ENCODE measurements at places on chromosomes 7 and 10. TPM values are rescaled to one million over a fixed set of nuclear protein-coding genes. Genes with fewer than 3 reads are reported as not detected.

GRCh38 chr7:157609516-157609915 lies 272.7 kb downstream of the DNAJB6 start:
- no peak for DNase-seq

DNA sequence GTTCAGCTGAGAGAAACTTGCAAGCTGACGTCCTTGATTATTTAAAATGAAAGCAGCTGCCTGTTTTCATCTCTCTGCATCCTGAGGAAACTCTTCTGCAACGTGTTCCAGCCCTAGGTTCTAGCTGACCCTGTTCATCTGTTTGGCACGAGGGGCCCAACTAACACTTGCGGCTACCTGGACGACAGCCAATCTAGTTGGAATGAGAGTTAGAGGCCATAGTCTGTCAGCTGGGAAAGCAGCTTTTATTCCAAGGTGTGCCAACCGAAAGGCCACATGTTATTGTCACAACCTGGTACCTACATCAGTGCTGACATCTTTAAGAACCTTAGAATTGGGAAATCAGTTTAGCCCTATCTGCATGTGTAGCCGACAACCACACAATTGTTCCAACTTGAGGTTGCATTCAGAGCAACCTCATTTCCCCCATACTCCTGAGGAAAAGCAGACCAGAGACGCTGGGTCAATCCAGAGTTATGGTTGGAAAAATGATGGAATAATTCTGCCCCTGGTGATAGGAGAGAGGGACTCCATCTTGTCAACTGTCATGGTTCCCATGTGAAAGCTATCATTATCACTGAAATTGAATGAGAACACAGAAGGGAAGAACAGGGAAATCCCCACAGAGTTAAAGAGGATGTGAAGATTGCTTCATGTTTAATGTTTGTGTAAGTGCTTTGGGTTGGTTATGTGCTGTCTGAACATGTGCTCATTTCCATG lies 121.6 kb downstream of the EGFR start:
- no peak for DNase-seq

Gene RPEL1
- total RNA-seq: not detected

- DNase-seq: no peak
Measured at GRCh38 chr10:31153692-31154091, 122.0 kb upstream of the ZNF438 start.

GRCh38 chr10:5977471-5978229 lies at the start of gene IL15RA:
IL15RA (minus strand) TSS chr10:5977543; CDS start chr10:5977492, 51 bp downstream.
- DNase-seq: peak; percentile 83

- no peak for DNase-seq
Measured at GRCh38 chr7:106345421-106346166, 60.8 kb upstream of the NAMPT start.

GRCh38 chr10:24343686-24344085 lies 134.7 kb downstream of the KIAA1217 start:
- no peak for DNase-seq

DNA sequence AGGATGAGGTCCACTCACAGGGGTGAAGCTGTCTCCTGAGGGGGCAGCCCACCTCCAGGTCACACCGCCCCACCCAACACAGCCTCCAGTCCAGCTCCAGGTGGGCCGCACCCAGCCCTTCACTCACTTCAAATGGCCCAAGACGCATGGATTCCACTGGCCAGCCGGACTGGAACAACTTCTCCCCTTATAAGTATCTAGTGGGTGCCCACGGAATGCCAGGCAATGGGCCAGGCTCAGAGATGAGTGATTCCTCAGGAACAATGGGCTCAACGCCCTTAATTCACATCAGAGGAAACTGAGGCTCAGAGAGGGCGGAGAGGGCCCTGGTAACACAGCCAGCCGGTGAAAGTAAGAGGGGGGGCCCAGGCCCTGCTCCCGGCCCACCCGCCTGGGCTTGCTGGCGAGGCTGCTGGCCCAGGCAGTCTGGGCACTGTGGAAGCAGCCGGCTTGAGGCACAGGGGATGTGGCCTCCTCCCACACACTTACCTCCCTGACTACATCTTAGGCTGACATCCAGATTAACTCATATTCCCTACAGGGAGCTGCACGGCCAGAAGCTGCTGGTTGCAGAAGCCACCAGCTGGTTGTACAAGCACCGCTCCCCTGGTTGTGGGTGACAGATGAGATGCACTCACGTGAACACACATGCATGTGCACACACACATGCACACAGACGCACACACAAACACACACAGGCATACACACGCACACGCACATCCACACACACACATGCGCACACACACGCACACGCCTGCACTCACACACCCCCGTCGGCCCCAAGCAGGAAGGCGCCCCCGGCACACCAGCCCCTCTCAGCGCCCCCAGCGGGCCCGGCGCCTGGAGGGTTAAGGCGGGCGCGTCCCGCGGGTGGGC lies 1.0 kb upstream of the FAM20C start:
- DNase-seq: peak; percentile 81

GRCh38 chr10:29671968-29672367 lies 37.2 kb upstream of the SVIL start:
- no peak for DNase-seq

DNA sequence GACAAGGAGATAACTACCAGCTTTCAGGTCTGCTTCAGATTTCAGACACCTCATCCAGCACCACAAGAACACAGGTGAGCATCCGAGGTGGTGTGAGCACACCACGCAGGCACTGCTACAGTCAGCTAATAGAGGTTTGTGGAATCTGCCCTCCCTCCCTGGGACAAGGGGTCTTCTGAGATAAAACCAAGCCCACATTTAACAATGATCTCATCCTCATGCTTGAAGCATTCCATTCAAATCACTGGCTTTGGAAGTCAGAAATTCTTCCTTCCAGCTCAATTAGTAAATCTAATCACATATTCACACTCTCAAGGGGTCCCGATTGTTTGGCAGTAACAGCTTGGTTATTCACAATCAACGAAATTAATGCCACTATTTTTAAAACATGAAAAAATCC lies 331.4 kb downstream of the ELMO1 start:
- no peak for DNase-seq

GRCh38 chr7:80935991-80936780 lies 17.3 kb upstream of the SEMA3C start:
- no peak for DNase-seq

DNA sequence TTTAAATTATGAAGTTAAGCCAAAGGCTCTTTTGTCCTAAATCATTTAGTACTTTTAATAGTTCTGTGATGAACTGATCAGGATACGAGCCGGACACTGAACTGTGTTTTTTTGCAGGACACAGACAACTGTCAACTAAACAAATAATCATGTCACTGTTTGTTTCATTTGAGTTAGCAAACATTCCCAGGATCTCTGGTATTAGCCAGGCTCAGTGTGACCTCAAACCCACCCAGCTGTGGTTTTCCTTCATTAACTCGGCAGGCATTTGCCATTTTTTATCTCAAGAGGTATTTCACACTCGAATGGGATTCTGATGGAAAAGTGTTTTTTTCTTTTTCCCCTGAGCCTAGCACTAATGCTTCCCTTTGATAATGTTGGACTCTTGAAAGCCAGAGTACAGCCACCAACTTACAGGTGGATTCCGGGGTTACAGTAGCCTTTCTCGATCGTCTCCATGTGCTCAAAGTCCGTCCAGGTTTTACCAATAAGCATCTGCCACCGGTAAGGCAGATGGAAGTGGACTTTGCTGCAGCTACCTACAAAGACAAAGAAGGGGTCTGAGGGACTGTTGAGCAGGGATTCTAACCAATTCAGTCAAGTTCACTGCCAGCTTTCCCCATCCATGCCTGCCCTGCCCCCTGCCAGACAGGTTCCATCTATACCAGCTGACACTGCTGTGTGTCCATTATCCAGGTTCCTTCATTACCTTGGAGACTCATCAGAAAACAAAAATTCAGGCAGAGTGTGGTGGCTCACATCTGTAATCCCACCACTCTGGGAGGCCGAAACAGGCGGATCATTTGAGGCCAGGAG lies 33.4 kb downstream of the ZC3HAV1 start:
- no peak for DNase-seq

DNA sequence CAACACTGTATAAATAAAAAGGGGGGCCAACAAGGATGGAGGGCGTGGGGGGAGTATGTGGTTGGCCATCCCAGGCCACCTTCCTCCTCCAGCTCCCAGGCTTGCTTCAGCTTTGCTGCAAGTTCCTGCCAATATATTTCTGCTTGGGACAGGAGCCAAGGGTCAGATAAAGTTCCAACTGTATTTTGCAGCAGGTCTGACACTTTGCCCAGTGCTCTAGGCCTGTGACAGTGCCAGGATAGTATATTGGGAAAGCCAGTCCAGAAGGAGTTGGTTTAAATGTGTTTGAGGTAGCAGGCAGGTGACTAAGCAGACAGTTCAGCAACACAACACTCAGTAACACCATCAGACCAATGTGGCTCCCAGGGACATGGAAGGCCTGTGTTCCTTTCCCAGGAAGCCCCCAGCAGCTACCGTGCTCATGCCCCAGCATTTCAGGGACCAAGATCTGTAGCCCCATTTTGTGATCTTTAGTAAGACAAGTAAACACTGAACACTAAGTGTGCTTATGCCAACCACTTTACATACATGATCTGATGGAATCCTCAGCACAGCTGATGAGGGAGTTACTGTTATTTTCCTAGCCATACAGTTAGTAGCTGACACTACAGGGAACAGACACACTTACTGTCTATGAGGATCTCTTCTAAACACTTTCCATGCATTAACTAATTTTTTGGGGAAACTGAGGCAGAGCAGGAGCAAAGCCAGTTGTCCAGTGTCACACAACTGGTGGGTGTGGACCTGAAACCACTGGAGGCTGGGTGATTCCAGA lies 38.9 kb downstream of the DNAJB12 start:
- peak; percentile 84 for DNase-seq

DNA sequence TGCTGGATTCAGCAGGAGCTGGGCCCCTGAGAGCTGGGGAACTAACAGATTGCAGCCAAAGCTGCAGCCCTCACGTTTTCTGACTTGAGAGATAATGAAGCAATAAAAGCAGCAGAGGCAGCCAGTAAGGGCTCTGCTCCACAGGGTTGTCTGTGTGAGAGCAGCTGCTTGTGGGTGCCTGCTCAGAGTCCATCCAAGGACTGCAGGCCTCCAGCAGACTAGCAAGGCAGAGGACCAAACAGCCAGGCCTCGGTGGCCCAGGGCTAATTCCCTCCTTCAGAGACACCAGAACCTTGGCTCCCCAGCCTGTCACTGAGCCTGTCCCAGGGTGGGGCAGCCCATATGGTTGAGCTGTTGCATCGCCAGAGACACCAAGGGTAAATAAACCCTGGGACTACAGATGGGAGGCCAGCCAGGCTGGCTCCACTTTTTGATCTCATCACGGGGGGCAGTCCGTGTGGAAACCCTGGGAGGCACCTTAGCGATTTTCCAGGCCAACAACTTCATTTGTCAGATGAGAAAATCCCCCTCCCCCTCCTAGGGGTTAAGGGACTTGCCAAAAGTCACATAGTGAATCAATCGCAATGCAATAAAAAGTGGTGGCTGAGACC lies 229.2 kb downstream of the WDR11 start:
- peak; percentile 63 for DNase-seq

- no peak for DNase-seq
Measured at GRCh38 chr10:93515071-93516005, 18.9 kb downstream of the CEP55 start.

- DNase-seq: no peak
Measured at GRCh38 chr7:144725070-144725469, 110.8 kb downstream of the TPK1 start.

DNA sequence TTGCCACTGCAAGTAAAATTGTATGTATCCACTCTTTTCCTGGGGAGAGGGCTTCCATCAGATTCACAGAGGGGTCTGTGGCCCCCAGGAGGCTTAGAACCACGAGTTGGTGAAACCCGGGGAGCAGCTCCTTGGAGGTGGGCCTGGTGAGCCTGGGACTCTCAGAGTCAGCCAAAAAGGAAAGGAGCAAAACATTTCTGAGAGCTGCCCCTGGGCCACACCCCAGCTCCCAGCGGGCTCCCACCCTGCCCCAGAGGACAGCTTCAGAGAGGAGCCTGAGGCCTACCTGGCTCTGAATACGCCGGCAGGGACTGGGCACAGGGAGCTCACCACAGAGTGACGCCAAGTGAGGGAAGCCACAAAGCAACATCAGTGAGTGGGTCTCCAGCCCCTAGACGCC lies 56.9 kb downstream of the SH3PXD2A start:
- no peak for DNase-seq

- no peak for DNase-seq
Measured at GRCh38 chr10:4183761-4184261, 398.8 kb upstream of the KLF6 start.

- peak; percentile 80 for DNase-seq
Measured at GRCh38 chr10:30529373-30529998, 95.5 kb downstream of the MAP3K8 start.

- no peak for DNase-seq
Measured at GRCh38 chr10:89710753-89711152, 9.4 kb downstream of the KIF20B start.

Data from right atrium auricular region (tissue), 2 donors.